NCI-H1930 (cell line): ENCODE measurements at places on chromosomes 16 and 17.

DNA sequence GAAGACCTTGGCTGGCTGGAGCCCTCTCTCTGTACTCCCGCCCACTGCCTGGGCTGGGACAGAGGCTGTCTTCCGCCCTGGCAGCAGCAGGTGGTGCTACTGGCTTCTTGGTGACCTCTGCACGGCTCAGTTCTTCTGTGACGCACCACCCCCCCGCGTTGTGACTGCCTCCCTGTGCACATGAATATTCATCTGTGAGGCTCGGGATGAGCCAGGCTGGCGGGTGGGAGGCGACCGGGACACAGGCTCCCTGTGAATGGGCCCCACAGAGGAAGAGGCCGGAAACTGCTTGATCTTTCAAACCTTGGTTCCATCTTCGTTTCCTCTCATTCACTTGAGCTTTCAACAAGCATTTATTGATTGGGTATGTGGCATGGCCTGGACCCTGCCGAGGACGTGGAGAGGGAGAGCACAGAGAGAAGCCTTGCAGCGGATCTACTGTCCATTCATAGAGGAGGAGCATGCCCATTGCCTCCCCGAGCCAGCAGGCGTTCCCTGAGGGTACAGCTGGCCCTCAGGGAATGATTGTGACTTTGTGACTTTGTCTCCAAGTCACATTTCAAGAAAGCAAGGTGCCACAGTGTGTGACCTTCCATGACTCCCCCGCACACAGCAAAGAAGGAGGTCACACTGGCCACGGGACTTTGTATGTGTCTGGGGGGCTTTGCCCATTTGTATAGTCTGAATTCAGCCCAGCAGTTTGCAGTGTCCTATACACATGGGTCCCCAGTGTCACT, 45.0 kb downstream of the B9D1 start:
- no peak for DNase-seq

DNA sequence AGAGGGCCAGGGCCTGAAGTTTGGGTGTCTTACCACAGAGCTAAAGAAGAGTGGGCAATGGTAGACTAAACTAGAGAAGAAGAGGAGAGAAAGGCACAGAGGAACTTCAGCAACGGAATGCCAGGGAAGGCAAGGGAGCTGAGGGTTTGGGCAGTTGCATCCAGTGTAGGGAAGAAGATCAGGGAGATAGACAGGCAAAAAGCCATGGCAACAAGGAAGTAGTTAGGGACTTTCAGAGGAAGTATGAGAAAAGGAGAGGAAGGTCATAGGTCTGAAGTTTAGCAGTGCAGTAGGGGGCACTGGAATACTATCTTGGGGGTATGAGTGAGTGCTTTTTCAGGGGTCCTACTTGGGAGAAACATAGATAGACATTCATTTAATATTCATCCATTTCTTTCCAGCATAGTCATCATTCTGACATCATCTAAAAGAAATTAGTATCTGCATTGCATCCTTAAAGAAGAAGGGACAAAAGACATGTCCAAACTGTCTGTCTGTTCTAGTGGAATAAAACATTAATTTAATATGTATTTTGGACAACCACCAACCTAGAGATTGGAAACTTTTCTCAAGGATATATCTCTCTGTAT, 2.2 kb upstream of the NF1 start:
- no peak for DNase-seq

- DNase-seq, result no peak
Measured at GRCh38 chr16:801584-802363, 1.2 kb upstream of the GNG13 start.

- peak; percentile 36 for DNase-seq
Measured at GRCh38 chr16:27639561-27640276, 89.8 kb downstream of the KATNIP start.

DNA sequence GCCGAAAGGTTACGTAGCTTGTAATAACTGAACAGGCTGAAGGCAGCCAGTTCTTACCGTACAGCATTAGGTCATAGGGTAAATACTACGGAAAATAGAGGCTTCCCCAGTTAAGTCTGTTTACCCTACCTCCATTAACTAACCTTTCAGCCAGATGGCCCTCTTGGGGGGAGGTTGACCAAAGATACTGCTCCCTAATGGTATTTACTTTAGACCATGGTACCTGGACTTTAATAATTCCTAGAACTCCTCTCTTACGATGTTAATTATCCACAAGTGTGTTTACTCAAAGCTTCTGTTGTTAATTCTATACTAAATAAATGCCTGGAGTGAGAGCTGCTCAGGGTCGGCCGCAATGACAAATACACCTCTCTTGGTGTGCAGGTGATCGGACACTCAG, 9.8 kb upstream of the ADAT1 start:
- no peak for DNase-seq

- no peak for DNase-seq
Measured at GRCh38 chr17:83104577-83105505, 25.4 kb downstream of the METRNL start.

DNA sequence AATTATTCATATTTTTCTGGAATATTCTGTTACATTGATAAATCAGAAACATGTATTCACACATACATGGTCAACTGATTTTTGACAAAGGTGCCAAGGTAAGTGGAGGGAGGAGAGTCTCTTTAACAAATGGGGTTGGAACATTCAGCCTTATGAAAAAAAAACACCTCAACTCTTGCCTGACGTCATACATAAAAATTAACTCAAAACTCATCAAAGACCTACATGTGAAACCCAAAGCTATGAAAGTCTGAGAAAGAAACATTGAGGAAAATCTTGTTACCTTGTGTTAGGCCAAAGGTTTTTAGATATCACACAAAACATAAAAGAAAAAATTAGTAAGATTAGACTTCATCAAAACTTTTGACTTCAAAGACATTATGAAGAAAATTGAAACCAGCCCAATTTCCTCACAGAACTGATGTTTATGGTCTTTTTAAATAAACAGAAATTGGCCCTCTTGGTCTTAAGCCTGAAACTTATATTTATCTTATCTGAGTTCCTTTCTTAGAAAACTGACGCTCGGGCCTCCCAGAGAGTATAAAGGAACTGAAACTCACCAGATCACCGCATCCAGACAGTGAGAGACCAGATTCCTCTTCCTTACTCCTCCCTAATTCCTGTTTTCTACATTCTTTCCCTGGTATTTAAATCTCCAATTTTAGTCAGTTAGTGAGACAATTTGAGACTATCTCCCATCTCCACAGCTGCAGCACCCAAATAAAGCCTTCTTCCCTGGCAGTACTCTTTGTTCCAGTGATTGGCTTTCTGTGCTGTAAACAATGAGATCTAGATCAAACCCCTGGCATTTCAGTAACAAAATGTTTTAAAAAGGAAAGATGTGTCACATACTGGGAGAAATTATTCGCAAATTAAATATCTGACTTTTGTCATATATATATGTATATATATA, 4.0 kb downstream of the HYDIN start:
- DNase-seq, result no peak

- DNase-seq, result no peak
Measured at GRCh38 chr16:88487920-88488851, 35.1 kb downstream of the ZFPM1 start.

- DNase-seq, result no peak
Measured at GRCh38 chr16:50815382-50815781, 73.5 kb downstream of the CYLD start.

DNA sequence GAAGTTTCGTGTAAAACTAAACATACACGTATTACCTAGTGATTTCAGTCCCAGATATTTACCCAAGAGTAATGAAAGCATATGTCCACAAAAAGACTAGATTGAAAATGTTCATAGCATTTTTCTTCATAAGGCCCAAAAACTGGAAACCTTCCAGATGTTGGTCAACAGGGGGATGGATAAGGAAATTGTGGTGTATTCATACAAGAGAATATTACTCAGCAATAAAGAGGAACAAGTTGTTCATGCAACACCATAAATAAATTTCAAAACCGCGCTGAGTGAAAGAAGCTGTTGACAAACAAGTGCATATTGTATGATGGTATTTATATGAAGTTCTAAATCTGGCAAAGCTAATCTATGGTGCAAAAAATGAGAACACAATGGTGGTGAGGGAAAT, 54.1 kb upstream of the NFAT5 start:
- no peak for DNase-seq

- no peak for DNase-seq
Measured at GRCh38 chr17:51188271-51188833, 22.1 kb downstream of the NME2 start.

GRCh38 chr17:28500712-28501379, 5.3 kb upstream of the FOXN1 start:
- DNase-seq, result no peak

DNA sequence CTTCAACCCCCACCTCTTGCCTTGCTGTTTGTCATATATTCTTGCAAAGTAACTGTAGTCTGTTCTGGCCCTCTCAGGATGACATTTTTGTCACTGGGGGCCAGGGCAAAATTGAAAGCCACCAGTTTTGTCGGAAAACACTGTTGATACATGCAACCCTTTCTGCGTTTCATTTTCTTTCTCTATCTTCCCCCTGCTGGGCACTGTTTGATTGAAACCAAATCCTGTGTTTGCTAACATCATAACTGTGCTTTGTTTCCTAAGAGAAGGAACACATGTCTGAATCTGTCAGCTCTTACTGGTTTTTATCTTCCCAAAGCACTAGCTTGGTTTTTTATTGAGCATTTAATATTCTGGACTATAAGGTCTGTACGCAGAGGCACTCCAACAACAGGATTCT, 11.7 kb upstream of the CPPED1 start:
- DNase-seq, result peak; percentile 12

DNA sequence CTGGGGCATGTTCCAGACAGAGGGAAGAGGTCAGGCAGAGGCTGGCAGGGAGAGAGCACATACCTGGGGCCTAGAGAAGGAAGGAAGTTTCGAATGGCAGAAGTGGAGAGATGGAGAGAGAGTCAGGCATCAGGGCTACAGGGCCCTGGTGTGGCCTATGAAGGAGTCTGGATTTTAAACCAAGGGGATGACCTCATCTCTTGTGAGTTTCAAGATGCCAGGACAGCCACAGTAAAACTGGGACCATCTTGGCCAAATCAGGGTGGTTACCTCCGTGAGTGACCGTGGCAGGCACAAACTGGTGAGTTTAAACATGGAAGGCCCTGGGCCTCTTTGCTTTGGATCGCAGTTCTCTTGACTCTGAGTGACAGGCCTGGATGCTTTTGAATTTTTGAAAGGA, 7.6 kb upstream of the ATP2C2 start:
- no peak for DNase-seq

- no peak for DNase-seq
Measured at GRCh38 chr16:86739178-86739577, 160.8 kb downstream of the FOXL1 start.

DNA sequence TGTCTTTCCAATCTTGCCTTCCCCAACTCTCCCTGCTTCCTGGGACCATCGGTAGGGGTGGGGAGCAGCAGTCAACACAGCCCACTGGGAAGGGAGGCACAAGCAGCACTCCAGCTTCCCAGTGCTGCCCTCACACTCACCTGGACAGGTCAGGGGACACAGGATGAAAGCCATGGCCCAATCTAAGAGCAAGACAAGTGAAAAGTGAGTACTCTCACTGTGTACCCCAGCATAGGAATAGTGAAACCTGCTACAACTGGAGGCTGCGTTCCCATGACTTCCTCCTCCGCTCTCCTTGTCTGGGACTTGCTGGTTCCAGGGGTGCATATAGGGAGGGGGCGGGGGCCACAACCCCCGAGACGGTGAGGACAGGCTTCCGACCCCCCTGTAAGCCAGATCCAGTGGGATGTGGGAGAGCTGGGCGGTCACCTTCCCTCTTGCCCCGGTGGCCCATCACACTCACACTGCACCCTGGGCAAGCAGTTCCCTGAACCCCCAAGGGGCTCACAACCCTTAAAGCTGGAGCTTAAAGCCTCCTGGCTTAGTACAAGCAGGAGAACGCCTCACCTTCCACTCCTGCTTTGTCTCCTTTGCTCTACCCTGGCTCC, 29.5 kb upstream of the SLC25A19 start:
- DNase-seq, result no peak

DNA sequence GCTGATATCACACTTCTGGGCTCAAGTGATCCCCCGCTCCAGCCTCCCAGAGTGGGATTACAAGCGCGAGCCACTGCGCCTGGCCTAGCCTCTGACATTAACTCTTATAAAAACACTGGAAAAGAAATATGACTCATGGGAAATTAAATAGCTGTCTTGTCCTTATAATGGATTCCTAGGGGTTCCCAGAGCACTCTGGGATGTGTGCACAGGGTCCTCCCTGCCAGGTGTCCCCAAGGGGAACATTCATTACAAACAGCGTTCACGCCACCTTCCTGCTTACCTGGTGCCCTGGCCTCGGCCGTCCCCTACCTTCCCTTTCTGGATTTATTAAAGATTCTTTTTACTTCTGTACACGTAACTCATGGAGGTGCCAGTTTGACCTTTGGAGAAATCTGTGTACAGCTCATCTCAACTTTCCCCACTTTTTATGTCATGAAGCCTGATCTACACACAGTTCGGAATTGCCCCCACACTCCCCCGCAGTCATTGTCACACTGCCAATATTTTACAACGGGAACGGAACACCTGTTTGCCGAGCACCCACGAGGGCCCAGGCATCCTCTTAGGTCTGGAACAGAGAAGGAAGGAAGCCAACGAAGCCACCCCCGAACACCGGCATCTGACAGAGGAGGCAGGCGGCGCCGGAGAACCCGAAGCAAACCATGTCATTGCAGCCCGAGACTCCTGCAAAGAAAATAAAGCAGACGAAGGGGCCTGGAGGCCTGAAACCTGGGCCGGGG, 39.7 kb upstream of the MEAK7 start:
- no peak for DNase-seq

DNA sequence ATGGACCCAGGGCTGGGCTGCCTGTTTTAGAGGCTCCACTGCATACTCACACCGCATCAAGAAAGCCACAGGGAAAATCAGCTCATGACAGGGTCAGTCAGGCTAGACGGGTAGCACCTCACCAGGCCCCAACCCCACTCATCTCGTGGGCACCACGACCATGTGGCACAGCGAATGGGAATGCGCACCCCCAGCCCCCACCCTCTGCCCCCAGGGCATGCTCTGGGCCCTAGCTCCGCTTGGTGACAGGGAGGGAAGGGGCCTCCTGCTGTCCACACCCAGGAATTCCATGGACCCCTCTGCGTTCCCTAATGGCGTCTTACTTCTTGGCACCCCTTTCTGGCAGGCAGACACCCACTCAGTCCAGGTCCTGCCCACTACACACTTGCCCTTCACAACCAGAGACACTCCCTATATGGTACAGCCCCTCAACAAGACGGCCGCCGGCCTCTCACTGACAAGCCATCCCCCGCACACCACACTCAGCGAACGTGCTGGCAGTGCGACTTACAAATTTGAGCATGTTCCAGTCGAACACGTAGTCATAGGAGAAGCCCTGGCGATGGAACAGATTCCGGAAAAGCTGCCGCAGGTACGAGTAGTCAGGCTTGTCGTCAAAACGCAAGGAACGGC, 22.1 kb downstream of the SLC16A3 start:
- no peak for DNase-seq

- DNase-seq, result no peak
Measured at GRCh38 chr16:12061336-12062055, 85.0 kb downstream of the SNX29 start.

- DNase-seq, result no peak
Measured at GRCh38 chr17:338442-339192, 14.0 kb downstream of the RPH3AL start.

- DNase-seq, result no peak
Measured at GRCh38 chr17:41777574-41778188, 8.8 kb downstream of the JUP start.
